ENCODE measurements at places on chromosomes 13 and 19.
A peak's percentile ranks its signal among the peaks of the same experiment; 100 is the strongest.

DNA sequence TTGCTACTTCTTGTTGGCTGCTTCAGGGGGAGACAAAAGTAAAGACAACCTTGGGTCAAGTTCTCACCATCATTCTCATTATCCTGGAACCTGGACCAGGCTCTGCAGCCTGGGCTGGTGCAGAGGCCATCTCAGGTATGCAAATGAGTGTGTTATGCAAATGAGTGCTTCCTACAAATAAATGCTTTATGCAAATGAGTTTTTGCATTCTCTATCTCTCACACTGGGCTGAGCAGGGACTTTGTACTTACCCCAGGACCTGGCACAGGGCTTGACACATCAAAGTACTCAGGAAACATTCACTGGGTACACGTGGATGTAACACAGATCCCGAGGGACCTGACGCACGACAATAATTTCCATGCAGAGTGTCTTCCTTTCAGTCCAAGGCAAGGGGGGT is 103.0 kb downstream of the DNAJC15 start:
- no peak for DNase-seq

- no peak for DNase-seq
Observed at GRCh38 chr13:45339867-45340266, 1.1 kb downstream of the TPT1 start.

- peak; percentile 36 for DNase-seq
Observed at GRCh38 chr19:11138601-11139300, 16.8 kb downstream of the SPC24 start.

DNA sequence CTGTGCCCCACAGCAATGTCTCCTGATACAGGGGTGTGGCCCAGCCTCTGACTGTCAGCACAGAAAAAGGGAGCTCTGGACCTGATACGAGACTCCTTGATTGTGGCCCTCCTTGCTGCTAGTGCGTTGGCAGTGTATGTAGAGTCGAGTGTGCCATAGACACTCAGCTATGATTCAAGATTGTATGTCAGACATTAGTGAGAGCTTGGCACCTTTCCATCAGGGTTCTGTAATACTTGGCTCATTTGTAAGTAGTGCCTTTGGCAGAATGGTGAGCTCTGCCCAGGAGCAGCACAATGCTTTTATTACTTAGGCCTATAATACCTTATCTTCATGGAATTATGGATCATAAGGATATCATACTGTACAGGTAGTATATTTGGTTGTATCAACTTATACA is 83.4 kb downstream of the ATP8A2 start:
- DNase-seq = no peak

GRCh38 chr13:29292045-29292444 is 303.4 kb downstream of the SLC7A1 start:
- no peak for DNase-seq

GRCh38 chr19:16764793-16765433 is 45.3 kb downstream of the NWD1 start:
- DNase-seq = no peak

DNA sequence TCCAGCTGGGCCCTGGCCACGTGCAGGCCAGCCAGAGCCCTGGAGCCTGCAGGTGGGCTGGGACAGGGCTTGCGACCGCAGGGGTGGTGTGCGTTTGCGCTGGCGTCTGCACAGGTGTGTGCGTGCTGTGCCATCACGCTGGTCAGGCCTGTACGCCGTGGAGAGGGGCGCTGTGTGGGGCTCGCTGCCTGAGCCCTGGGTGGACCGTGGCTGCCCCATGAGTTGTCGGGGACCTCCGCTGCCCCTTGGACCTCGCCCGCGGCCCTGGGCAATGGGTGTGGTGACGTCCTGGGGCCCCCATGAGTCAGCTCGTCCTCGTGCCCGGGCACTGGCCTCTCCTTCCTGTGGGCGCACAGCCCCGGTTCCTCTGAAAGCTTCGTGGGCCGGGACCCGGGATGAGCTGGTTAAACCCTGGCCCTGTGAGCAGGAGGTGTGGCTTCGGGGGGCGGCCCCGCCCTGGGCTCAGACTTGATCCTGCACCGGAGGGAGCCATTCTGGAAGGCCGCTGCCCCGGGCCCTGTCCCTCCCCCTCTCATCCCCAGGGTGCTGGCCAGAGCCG is 6.8 kb downstream of the CSNK1G2 start:
- DNase-seq = no peak

GRCh38 chr19:46607448-46607841 is 6.3 kb downstream of the CALM3 start:
- no peak for DNase-seq

DNA sequence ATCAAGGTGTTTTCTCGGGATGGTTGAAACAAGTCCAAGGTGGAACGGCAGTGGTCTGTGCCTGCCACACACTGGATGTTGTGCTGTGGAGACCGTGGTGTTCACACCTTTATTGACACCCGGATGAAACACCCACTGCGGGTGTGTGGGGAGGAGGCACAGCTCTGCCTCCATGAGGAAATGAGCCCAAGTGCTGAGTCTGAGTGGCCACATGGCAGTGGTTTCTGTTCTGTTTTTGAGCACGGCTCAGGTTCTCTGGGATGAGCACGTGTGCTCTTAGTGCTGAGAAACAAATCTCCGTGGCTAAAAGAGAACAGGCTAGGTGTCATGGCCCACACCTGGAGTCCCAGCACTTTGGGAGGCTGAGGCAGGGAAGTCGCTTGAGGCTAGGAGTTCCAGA is 29.5 kb downstream of the UPF1 start:
- no peak for DNase-seq

- no peak for DNase-seq
Observed at GRCh38 chr13:27997904-27998522, 9.5 kb upstream of the URAD start.

DNA sequence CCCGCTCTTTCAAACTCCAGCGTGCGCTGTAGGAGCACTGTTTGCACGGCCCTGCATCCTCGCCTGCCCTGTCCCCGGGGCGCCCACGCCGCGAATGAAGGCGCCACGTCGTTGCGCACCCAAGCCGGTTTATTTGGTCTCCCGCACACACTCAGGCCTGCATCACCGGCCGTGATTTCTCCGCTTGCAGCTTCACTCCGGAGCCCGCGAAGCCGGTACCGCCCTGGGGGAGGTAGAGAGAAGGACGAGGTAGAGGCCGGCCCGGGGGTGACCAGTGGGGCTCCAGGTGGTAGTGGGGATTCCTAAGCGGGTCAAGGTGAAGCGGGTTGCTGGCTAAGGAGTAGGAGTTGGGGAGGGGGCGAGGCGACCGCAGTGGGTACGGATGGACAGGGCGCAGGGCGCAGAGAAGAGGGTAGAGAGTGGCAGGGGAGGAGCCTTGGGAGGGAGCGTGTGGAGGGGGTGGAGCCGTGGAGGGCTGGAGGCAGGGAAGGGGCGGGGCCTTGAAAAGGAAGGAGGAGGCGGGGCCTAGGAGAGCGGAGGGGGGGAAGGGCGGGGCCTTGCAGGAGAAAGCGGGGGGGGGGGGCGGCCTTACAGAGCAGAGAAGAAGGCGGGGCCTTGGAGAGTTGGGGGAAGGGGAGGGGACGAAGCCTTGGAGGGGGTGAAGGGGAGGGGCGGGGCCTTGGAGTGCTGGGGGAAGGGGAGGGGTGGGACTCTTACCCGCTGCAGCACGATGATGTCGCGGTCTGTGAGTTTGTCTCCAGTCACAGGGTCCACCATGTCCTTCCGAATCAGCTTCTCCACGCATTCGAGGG is 24.6 kb downstream of the NOSIP start:
- DNase-seq = no peak

GRCh38 chr13:81610644-81611043 is 1269.7 kb upstream of the SPRY2 start:
- no peak for DNase-seq

DNA sequence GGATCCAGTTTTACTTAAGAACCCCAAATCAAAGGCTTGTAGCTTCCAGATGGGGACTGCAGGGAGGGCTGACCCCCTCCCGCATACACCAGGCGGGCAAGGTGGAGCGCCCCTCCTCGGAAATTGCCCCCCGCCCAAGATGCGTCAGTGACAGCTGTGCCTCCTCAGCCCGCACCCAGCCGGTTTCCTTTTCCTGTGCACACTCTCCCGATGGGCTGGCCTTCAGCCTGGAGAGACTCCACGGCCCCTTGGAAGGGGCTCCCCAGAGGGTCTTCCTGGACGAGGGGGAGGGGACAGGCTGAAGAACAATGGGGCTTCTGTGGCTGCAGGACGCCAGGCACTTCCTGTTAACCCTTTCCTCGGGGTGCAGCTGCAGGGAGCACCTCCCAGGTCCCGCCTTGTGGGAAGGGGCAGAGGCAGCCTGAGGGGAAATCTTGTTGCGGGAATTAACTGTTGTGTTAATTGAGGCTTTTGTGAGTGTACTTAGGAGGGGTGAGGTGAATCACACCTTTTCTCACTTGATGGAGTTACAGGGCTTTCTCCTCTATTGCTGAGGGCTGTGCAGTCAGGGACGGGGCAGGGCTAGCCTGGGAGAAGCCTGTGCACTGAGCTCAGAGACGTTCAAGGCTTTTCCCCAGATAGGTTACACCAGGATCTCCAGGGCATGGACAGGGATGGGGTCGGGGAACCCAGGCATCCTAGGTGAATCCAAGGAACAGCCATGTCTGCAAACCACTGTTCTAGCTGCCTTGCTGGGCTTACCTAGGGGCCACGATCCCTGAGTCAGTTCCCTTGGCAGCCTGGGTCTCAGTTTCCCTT is 14.3 kb downstream of the IER2 start:
- DNase-seq = no peak

- DNase-seq = no peak
Observed at GRCh38 chr19:8323781-8324185, 2.5 kb downstream of the RPS28 start.

DNA sequence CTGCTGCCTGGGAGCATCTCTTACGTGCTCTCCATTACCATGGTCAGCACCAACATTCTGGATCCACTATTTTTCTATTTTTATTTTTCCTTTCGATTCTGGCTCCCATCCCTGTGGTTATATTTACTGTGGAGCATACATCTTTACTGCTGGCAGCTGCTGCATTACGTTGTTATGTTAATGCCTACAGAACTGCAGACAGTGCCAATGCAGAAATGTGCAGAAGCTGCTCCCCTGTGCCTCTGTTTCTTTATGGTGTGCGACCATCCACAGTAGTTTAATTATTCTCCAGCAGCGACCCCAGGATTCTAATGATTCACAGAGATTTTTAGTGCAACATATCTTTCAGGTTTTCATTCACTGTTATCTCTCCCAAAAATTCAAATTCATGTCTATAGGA is 911.7 kb upstream of the SLITRK6 start:
- no peak for DNase-seq

GRCh38 chr13:51953347-51954195 is 57.7 kb downstream of the ATP7B start:
- no peak for DNase-seq

DNA sequence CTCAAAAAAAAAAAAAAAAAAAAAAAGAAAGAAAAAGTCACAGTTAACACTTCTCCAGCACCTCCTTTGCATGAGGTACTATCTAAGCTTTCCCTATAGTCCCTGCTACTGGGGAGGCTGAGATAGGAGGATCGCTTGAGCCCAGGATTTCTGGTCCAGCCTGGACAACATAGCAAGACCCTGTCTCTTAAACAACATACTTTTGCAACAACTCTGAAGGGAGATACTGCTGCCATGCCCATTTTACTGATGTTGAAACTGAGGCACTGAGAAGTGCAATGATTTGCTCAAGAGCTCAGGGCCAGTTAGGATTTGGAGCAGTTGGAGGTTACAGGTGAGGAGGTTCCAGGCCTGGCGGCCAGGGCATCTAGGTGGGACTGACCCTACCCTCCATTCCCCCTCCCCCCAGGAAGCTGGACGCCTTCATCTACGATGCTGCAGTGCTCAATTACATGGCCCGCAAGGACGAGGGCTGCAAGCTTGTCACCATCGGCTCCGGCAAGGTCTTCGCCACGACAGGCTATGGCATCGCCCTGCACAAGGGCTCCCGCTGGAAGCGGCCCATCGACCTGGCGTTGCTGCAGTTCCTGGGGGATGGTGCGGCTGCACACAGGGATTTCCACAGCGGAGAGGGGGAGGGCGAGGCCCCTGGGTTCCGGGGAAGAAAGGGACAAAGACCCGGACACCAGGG is 4.3 kb upstream of the GRWD1 start:
- no peak for DNase-seq

DNA sequence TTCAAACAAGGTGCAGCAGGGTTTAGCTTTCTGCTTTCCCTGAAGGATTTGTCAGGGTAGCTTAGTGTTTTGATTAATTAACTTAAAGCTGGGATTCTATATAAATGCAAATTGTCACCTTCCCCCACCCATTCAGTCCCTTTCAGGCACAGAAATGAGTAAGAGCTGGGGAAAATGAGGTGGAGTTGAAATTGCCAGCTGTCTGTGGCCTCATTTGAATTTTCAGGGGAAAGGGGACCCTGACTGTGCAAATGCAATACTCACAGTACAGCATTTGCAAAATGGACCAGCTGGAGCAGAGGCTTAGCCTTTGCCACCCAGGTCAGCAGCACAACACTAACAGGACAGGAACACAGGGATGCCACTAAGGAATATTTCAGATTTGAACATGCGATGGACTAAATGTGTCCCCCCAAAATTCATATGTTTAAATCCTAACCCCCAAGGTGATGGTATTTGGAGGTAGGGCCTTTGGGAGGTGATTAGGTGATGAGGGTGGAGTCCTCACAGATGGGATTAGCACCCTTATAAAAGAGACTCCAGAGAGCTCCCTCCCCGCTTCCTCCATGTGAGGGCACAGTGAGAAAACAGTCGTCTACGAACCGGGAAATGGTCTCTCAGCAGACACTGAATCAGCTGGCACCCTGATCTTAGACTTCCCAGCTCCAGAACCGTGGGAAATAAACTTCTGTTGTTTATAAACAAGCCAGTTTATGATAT is 59.5 kb upstream of the CYSLTR2 start:
- no peak for DNase-seq

GRCh38 chr19:10780368-10780767 is 55.6 kb downstream of the TMED1 start:
- no peak for DNase-seq

GRCh38 chr13:67231289-67232000 is 1.3 kb upstream of the PCDH9 start:
- no peak for DNase-seq

GRCh38 chr19:12603714-12604113 is 6.9 kb downstream of the ZNF490 start:
- DNase-seq = no peak

DNA sequence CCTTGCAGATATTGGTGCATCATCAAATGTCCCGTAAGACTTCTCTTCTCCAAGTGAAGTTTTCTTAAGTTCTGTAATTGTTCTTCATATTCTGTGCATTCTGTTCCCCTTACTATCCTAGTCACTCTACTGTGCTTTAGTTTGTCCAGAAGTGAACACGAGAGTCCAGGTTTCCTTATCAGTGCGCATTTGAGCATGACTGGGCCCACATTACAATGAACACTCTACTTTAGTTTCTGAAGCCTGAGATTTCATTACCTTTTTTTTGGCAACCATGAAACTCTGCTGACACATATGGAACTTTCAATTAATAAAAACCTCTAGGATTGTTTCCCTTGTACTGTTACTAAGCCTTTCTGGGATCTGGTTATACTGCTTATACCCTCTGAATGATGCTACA is 270.0 kb downstream of the KCNRG start:
- no peak for DNase-seq

DNA sequence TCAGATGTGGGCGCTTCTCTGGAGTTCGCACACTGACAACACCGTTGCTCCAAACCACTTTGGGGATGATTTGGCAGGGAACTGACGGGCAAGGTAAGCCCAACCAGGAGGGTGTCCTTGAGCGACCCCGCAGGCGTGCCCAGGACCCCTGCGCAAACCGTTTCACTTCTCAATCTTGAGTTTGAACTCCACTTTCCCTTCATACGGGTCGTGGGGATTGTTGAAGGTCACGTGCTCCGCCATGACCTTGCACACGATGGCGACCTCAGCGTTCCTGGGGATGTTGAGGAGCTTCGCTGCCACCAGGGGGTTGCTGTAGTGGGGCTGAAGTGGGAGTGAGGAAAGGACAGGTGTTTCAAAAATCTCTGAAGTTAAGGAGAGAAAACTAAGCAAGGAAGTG is 8.8 kb downstream of the ATP4B start:
- no peak for DNase-seq
